ENCODE measurements at places on chromosomes 12 and 14.

- no peak for DNase-seq
- H3K36me3 ChIP-seq: no peaks in the 10 kb centered on the region
- H3K4me1 ChIP-seq: no peaks in the 10 kb centered on the region
- peaks cover 9% of the 10 kb centered on the region for H3K27me3 ChIP-seq
Observed at GRCh38 chr14:101755591-101756324, 5.8 kb upstream of the PPP2R5C start.

GRCh38 chr14:89573399-89573657 lies 156.3 kb upstream of the FOXN3 start:
- H3K36me3 ChIP-seq: no peaks in the 10 kb centered on the region
- DNase-seq: no peak
- H3K4me3 ChIP-seq: no peak overlapping the region

DNA sequence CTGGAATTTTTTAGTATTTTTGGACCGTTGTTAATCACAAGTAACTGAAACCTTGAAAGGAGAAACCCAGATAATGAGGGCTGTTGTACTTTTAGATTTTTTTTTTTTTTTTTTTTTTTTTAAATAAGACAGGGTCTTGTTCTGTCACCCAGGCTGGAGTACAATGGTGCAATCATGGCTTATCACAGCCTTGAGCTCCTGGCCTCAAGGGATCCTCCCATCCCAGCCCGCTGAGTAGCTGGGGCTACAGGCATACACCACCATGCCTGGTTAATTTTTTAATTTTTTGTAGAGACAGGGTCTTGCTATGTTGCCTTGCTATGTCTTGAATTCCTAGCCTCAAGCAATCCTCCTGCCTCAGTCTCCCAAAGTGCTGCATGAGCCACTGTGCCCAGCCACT lies 211.6 kb downstream of the SYNE2 start:
- no peaks in the 10 kb centered on the region for H3K4me1 ChIP-seq
- no peaks in the 10 kb centered on the region for H3K36me3 ChIP-seq
- no peak overlapping the region for H3K27ac ChIP-seq

- DNase-seq: no peak
- peaks cover 3% of the 10 kb centered on the region for H3K36me3 ChIP-seq
- peak overlapping the region; percentile 55 for H3K4me3 ChIP-seq
- no peaks in the 10 kb centered on the region for H3K27me3 ChIP-seq
- peak overlapping the region; percentile 77 for H3K27ac ChIP-seq
Observed at GRCh38 chr14:39109893-39110715, 4.0 kb upstream of the GEMIN2 start.

DNA sequence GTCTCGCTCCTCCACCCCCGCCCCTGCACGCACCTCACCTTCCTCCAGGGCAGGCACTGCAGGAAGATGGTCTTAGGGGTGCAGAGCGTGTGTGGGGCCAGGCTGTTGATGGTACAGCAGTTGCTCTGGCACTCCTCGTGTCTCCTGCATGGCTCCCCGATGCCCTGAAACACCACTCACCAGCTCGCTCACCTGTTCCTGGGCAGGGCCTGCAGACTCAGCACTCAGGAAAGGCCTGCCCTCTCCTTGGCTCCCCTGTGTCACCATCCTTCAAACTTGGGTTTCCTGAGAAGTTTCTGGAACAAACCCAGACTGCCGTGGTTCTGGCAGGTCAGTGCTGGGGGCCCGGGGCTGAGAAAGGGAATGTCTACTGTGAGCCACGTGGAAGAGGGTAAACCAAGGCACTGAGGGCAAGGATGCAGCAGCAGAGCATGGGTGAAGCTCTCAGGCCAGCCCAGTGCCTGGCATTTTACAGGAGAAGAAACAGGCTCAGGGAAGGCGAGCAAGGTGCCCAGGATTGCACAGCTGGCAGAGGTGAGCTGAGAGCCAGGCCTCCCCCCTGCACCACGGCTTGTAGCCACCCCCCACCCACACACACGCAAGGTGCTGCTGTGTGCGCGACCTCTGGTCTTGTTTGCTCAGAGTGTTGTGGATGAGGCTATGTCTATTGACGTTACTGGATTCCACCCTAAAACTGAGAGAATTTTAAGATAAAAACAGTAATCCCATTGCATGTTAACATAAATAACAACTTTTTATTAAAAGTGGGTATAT lies 5.5 kb downstream of the LRCOL1 start:
- H3K27me3 ChIP-seq: no peaks in the 10 kb centered on the region
- H3K4me1 ChIP-seq: peaks cover 29% of the 10 kb centered on the region
- no peak overlapping the region for H3K27ac ChIP-seq
- no peaks in the 10 kb centered on the region for H3K36me3 ChIP-seq
- H3K4me3 ChIP-seq: no peak overlapping the region
- no peak for DNase-seq

Measured in Panc1 (cell line).